T follicular helper cell (primary cell): ENCODE measurements at places on chromosomes 5 and 9.

- DNase-seq = no peak
Measured at GRCh38 chr9:121464968-121465367, 34.7 kb downstream of the GGTA1 start.

GRCh38 chr5:7586480-7586879, 190.5 kb downstream of the ADCY2 start:
- DNase-seq = no peak

GRCh38 chr9:117936185-117937130, 232.3 kb downstream of the TLR4 start:
- no peak for DNase-seq

DNA sequence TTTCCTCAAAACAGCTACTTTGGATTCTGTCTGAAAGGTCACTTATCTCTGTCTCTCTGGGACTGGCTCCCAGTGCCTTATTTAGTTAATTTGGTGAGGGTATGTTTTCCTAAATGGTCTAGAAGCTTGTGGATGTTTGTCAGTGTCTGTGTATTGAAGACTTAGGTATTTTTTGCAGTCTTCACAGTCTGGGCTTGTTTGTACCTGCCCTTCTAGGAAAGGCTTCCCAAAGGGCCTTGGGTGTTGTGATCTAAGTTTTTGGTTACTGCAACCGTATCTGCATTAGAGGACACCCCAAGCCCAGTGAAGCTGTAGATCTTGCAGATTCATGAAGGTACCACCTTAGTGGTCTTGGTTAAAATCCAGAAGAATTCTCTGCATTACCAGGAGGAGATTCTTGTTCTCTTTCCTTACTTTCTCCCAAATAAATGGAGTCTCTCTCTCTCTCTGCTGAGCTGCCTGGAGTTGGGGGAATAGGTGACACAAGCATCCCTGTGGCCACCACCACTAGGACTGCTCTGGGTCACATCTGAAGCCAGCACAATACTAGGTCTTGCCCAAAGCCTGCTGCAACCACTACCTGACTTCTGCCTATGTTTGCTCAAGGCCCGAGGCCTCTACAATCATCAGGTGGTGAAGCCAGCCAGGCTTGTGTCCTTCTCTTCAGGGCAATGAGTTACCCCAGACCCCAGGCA, 17.8 kb upstream of the CCNB1 start:
- no peak for DNase-seq

GRCh38 chr5:68460147-68460798, 244.7 kb downstream of the PIK3R1 start:
- DNase-seq = peak; percentile 20

GRCh38 chr5:167317884-167318283, 973.6 kb upstream of the WWC1 start:
- DNase-seq = no peak
